HT1080 (cell line): ENCODE measurements at places on chromosomes 4 and X.

DNA sequence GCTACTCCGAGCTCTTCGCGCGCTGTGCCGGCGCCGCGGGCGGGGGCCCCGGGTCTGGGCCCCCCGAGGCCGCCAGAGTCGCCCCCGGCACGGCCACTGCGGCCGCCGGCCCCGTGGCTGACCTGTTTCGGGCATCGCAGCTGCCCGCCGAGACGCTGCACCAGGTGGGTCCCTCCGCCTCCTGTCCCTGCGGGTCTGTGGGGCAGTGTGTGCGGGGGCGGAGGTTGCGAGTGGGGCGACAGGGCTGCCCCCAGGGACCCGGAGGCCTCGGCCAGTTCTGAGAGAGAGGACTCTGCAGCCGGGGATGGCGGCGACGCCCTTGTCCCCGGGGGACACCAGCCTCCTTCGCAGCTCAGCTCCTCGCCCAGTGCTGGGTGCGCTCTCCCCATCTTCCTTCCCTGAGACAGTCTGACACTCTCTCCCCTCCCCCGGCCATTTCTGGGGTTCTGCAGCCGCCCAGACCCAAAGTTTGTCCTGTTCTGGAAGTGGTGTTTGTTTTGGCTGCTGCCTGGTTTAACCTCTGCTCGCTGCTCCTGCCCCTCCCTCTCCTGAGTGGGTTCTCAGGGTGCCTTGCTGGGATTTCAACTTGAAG is 609 bp downstream of the REPS2 start:
- DNase-seq = no peak

- no peak for DNase-seq
Measured at GRCh38 chr4:141999446-142000143, 363.2 kb downstream of the IL15 start.

- no peak for DNase-seq
Measured at GRCh38 chrX:149313871-149314371, 191.2 kb downstream of the IDS start.

GRCh38 chr4:2787230-2788100 is 5.4 kb upstream of the SH3BP2 start:
- no peak for DNase-seq

- DNase-seq = no peak
Measured at GRCh38 chr4:48815483-48815882, 15.4 kb upstream of the OCIAD1 start.

GRCh38 chrX:13990126-13990800 is 39.4 kb downstream of the GEMIN8 start:
- no peak for DNase-seq

DNA sequence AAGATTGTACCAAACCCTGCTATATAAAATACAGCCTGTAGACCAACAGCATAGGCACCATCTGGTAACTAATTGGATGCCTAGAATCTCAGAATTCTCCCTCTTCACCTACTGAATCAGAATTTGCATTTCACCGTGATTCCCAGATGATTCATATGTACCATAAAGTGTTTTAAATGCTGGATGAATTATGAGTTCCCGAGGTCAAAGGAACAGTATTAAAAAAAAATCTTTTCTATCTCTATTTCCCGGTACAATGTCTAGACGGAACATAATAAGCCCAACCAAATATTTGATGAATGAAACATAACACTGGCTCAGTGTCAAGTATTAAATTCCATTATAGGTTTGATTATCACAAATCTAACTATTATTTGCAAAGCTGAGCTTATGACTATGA is 280.0 kb downstream of the ANKRD50 start:
- DNase-seq = no peak

GRCh38 chr4:153115322-153116290 is 88.6 kb upstream of the TRIM2 start:
- DNase-seq = peak; percentile 87

DNA sequence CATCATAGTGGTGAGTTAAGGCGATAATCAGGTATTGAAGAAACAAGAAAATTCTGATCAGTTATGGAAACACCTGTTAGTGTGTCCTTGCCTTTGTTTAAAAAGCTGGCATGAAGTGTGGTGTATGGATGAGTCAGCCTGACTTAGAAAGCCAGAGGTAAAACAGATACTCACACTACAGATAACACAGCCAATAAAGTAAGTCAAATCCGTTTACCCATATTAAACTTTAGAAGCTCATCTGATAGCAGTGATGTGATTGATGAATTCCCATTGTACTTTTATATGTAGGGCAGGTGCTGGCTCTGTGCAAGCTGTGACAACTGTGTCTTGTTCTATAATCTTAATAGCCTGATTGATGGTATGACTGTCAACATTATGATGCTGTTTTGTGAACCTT is 1392.7 kb upstream of the IGFBP7 start:
- DNase-seq = no peak

DNA sequence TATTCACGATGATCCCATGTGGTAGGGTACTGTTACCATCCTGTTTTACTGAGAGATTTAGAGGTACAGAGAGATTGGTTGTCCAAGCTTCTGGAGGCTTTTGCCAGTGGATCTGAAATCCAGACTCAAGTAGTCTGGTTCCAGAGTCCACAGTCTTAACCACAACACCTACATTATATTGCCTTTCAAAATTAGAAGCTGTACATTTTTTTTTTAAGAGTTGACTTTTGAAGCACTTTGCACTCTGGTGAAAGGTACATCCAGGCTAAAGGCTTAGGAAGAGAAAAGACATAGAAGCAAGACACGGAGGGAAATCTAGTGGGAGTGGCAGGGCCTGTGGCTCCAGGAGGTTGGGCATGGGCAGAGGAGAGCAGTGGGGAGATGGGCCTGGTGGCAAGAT is 122.1 kb downstream of the AFF1 start:
- DNase-seq = no peak

GRCh38 chr4:94244829-94245185 is 37.1 kb downstream of the SMARCAD1 start:
- no peak for DNase-seq

GRCh38 chr4:186500721-186501304 is 54.6 kb downstream of the MTNR1A start:
- DNase-seq = peak; percentile 17

- peak; percentile 32 for DNase-seq
Measured at GRCh38 chrX:65642914-65643491, 24.5 kb upstream of the MSN start.

GRCh38 chr4:173990126-173990868 is 293.2 kb downstream of the FBXO8 start:
- DNase-seq = peak; percentile 43

GRCh38 chr4:41448934-41449333 is 89.0 kb upstream of the LIMCH1 start:
- DNase-seq = peak; percentile 17

DNA sequence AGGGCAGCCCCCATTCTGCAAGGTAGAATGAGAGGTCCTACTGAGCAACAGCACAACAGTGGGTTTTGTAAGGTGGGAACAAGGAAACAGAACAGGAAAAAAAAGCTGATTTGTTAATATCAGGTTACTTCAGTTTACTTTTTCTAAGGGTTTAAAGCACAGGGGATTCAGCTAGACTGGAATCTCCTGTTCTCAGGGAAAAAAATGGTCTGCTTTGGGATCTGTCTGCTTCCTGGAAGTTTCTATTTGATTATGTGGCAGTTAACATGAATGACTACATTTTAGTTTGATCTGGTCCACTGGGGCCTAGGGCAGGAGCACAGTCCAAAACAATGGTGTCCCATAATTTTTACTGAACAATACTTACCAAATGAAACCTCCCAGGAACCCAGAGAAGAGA is 104.6 kb downstream of the FBXW7 start:
- DNase-seq = no peak

DNA sequence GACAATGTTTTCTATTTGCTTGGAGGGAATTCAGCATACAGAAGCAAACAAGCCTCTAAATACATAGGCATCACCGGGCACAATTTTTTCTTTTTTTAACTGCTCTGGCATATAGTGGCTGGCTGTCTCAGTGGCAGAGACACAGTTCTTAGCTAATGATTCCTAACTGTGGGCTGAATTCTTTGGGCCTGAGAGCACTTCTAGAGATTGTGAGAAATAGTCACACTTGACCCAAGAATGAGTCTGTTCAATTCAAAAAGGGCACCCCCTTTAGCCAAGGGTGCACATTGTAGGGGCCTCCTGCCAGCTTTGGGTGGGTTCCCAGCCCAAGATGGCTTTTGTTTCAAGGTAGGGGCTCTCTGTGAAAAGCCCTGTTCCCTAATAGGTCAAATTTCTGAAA is 345.7 kb downstream of the ARHGAP10 start:
- no peak for DNase-seq

DNA sequence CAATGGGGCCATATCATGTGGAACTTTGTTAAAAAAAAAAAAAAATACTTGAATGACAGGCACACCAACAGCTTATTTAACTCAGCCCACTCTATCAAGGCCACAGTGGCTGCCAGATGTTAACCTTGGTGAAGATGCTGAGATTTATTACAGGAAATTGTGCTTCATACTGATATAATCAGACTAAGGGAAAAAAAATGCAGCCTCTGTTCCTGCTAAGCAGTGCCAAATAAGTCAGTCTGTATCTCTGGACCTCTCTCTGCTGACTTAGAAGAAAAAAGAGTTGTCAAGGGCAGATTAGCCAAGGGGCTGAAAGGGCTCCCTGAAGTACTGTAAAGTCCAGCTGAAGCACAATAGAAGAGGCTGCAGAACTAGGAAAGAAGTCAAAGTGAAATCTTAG is 677.7 kb upstream of the HTR2C start:
- peak; percentile 7 for DNase-seq

- DNase-seq = peak; percentile 39
Measured at GRCh38 chr4:93317561-93317960, 511.0 kb upstream of the ATOH1 start.

DNA sequence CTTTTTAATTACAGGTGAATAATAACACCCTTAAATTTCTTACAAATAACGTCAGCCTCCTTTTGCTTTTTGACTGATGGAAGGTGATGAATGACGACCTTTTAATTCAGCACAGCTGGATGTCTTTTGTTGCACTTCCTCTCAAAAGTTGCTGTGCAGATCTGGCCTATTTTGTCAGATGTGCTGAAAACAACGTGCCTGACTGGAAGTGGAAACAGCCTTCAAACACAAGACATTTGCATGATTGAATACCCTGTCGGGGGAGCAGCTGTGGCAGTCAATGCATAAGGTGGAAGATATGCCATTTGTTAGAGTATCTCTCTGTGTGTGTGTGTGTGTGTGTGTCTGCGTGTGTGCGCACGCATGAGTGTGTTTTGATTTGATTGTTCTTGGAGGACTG is 579.7 kb downstream of the SPRY1 start:
- no peak for DNase-seq

- DNase-seq = no peak
Measured at GRCh38 chr4:1344696-1345095, 2.3 kb upstream of the UVSSA start.

- DNase-seq = no peak
Measured at GRCh38 chr4:71188156-71188640, 150.6 kb upstream of the SLC4A4 start.

- DNase-seq = no peak
Measured at GRCh38 chr4:113534711-113535110, 226.8 kb downstream of the CAMK2D start.
